Activated CD4-positive, alpha-beta T cell treated with anti-CD3 and anti-CD28 coated beads, Interleukin-2, amount 10 ng/mL, durations not matched to agents 24 days and 14 days (primary cell): ENCODE measurements at places on chromosomes 4 and X.

- DNase-seq, result no peak
These were observed 126.2 kb upstream of the ANXA10 start for GRCh38 chr4:167966143-167966542.

DNA sequence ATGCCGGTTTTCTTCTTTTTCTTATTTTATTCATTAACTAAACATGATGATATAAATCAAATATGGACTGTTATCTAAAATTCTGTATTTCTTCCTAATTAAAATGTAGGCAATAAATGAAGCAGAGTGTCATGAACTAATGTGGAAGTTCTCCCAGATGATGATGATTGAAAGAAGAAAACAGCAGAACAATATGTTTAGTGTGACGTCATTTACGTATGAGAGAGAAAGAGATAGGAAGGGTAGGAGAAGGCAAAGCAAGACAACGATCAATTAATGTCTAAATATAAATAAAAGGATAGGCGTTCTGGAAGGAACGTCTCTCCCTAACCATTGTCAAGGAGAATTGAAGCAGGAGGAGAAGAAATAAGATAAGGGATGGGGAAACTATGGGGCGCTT, 105.2 kb downstream of the NEUROG2 start:
- no peak for DNase-seq

GRCh38 chr4:17526695-17527477, 11.9 kb downstream of the CLRN2 start:
- no peak for DNase-seq

- no peak for DNase-seq
These were observed 46.6 kb downstream of the FAM193A start for GRCh38 chr4:2583092-2583491.

GRCh38 chrX:153455571-153455970, 9.7 kb upstream of the TREX2 start:
- no peak for DNase-seq

GRCh38 chr4:2977211-2978088, 14.1 kb downstream of the GRK4 start:
- DNase-seq, result no peak

DNA sequence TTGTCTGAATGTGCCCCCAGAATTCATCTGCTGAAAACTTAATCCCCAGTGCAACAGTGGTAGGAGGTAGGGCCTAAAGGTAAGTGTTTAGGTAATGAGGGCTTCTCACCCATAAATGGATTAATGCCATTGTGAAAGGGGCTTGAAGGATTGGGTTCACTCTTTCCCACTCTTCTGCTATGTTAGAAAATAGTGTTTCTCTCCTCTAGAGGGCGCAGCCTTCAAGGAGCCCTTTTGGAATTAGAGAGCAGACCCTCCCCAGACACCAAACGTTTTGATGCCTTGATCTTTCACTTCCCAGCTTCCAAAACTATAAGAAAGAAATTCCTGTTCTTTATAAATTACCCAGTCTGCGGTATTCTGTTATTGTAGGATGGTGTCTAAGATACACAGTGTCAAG, 706.4 kb downstream of the SMARCA1 start:
- no peak for DNase-seq

GRCh38 chr4:19230906-19231545, 1020.7 kb upstream of the SLIT2 start:
- no peak for DNase-seq

- no peak for DNase-seq
These were observed 25.1 kb upstream of the FHL1 start for GRCh38 chrX:136122207-136122606.

DNA sequence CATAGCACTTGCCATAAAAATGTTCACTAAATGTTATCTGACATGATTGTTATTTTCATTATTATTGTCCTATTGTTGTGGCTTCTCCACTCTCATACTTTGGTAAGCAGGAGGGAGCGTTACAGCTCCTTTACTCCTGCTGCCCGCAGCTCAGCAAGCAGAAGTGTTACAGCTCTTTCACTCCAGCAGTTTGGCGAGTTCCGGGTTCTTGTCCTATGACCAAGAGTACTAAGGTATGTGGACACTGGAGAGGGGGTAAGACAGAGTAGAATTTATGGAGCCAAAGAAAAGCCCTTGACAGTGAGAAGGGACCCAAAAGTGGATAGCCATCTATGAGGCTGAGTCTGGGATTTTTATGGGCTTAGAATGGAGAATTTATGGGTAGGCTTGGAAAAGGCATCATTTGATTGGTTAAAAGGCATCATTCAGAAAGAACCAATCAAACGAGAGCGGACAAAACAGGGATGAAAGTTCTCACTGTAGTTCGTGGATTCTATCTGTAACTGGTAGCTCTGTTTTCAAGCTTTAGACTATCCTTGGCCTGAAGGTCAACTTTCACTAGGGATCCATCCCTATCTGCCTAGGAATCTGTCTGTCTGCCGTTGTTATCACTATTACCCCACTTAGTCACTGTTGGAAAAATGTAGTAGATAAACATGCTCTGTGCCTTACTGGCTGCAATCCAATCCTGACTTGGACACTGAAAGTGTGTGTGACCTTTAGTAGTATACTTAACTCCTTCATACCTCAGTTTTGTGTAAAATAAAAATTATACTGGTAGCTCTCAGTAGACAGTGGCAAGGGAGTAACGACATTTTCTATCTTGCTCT, 545.6 kb upstream of the LCORL start:
- no peak for DNase-seq

DNA sequence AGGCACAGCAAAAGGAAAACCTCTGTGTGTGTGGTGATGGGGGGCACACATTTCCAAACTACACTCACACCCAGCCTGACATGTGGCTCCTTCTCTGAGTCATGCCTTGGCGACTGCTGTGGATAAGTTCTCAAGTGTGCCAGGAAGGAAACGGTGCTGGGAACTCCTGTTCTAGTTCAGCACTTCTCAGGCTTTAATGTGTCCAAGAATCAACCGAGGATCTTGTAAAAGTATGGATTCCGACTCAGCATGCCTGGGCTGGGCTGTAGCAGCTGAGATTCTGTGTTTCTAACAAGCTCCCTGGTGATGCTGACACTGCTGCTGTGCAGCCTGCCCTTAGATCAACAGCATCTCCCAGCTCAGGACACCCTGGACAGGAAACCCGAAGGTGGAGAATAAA, 20.2 kb downstream of the CLNK start:
- DNase-seq, result no peak

- DNase-seq, result peak; percentile 83
These were observed 8.1 kb downstream of the ETDB start for GRCh38 chrX:135112096-135112729.

GRCh38 chrX:128714425-128714824, 662.2 kb upstream of the ACTRT1 start:
- no peak for DNase-seq

DNA sequence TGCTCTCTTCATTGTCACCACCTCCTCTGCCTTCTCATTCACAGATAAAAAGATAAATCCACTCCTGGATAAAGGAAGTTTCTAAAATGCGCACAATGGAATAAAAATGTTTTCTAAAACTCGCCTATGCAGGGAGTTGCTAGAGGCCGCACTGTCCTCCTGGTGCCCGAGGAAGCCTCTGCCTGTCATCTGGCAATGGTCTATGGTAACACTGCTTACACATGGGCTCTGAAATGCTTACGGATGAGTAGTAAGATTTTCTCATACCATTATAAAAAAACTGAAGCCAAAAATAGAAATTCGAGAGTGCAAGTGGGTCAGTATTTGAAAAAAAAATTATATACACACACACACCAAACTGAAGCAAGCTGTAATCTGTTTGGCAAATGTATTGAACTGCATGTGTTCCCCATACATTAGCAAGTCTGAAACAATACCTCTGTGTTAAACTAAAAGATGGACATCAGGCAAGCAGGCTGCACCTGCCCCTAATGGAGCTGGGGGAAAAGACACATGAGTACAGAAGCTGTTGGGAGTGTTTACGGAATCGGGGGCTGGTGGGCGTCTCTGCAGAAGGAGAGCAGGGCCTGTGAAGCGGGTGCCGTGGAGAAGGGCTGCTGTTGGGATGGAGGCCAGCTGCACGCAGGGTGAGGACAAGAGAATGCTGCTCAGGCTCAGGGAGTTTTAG, 103.3 kb upstream of the FAT1 start:
- DNase-seq, result no peak

DNA sequence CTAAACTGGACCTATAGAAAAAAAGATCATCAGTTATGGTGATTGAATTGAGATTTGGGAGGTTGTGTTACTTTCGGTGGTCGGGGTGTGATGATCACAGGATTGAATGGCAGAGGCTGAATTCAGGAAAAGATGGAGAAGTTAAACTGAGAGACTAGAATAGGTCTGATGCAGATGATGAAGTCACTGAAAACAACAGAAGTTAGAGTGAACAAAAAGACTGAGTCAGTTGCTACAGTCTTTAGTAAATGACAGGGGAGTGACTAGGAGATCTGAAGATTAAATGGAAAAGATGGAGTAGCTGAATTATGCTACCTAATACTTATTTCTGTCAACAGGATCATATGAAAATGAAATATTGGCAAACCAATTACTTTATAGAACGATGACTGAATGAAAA, 163.2 kb downstream of the RPA4 start:
- DNase-seq, result no peak

DNA sequence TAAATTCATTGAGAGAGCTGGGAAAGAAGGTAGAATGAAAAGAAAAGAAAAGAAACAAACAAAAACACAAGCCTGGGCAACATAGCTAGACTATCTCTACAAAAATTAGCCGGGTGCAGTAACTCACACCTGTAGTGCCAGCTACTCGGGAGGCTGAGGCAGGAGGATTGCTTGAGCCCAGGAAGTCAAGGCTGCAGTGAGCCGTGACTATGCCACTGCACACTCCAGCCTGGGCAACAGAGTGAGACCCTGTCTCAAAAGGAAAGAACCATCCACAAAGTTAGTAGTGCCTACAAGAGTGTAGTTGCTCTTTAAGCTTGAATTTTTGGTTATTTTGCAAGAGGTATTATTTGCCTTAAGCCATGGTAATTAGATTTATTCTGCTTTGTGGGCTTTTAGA, 157.7 kb downstream of the CBR4 start:
- no peak for DNase-seq

DNA sequence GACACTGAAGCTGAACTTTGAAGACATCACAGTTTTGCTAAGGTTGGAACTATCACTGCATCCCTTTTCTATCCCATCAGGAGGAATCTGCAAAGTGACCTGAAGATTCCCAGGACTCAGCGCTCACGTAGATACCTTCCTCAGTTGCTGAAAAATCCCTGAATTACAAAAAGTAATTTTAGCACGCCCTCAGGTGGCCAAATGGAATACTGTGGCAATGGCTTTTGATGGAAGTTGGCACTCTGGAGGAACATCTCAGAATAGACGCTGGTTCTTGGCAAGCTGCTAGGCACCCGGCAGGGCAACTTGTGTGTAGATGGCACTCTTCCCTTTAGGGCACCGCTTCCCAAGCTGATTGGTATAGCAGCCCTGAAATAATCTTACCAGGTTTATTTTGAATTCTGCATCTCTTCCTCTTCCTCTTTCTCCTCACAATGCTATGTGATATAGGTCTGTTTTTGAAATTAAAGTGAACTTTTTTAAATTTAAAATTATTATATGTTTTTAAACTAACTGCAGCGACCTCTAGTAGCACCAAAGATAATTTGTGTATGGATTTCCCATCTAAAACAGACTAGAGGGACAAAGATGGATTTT, 16.3 kb upstream of the ESX1 start:
- DNase-seq, result peak; percentile 68

GRCh38 chrX:107849747-107850421, 24.2 kb downstream of the MID2 start:
- no peak for DNase-seq

GRCh38 chrX:134764202-134764785, 106.0 kb upstream of the PLAC1 start:
- peak; percentile 57 for DNase-seq

DNA sequence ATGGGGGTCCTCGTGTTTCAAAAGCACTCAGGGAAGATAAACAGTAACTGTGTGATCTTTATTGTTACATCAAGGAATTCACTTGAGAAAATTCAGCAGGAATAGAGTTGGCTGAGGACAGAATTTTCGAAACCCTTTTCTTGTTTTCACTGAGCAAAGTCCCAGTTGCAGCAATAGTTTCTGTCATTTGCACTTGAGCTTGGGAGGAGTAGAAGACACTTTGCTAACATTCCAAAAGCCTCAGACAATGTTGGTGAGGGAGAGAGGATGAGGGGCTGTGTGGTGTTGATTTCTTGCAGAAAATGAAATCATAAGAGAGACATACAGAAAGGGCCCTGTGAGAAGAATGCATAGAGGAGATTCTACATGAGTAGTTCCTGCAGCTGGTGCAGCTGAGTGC, 151.9 kb upstream of the DIPK2B start:
- no peak for DNase-seq

DNA sequence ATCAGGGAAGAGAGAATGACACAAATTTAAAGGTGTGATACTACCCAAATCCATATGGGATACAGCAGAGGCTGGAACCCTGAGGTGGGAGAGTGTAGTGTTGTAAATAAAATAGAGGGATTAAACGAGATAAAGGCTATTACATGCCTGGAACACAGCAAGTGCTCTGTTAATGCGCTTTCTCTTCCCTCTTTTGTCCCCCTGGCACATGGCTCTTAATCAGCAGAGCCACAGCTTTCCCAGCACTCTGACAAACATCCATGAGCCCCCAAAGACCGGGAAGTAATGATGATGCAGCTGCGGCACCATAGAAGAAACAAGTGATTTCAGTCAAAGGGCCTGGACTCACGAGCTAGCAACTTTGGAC, 85.9 kb downstream of the RASL11B start:
- no peak for DNase-seq

DNA sequence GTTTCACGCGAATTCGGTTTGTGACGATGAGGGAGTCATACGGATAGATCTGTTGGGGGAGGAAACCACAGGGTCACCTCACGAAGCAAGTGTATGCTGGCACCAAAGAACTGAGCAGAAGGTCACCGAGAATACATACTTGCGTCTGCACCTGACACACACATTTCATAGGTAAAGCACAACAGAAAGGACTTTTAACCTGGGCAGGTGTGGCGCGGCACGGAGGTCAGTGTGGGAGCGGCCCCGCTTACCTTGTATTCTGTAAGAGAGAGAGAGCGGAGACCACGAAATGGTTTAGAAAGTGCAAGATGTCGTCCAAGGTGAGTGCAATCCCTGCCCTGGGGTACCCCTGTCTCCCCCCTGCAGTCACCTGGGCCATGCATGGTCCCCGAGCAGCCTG, 43.6 kb upstream of the AFAP1 start:
- no peak for DNase-seq

- DNase-seq, result no peak
These were observed 7.0 kb downstream of the CD38 start for GRCh38 chr4:15784959-15785634.

DNA sequence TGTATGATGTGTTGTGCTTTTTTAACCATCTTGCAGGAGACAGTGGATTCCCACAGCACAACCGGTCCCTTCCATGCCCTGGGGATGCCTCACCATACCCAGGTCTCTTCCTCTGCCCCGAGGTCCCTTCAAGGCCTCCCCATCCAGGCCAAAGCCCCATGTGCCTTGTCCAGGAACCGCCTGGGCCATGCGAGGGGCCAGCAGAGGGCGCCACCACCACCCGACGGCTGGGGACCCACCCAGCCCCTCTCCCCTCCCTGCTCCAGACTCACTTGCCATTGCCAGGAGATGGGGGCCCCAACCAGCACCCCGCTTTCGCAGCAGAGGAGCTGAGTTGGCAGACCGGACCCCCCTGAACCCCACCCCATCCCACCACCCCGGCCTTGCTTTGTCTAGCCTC, 485.5 kb downstream of the TRAM1L1 start:
- no peak for DNase-seq
